Urothelium cell line (cell line): ENCODE measurements at places on chromosomes 11 and 22.

- no peak for DNase-seq
These were observed 426.1 kb upstream of the CADM1 start for GRCh38 chr11:115930291-115930690.

DNA sequence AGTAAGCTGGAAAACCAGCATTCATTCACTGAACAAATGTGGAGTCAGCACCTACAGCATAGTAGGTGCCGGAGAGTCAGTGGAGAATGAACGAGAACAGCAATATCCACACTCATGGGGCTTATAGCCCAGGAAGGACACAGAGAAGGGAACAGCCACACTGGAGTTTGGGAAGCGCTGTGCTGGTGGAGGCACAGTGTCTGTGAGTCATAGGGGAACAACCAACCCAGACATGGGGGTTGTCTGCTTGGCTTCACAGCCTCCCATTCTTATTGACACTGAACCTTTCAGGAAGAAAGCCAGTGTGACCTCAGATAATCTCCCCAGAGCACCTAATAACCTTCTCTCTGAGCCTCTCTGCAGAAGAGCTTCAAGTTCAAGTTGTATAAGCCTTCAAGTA, 56.6 kb upstream of the UBASH3B start:
- peak; percentile 30 for DNase-seq

DNA sequence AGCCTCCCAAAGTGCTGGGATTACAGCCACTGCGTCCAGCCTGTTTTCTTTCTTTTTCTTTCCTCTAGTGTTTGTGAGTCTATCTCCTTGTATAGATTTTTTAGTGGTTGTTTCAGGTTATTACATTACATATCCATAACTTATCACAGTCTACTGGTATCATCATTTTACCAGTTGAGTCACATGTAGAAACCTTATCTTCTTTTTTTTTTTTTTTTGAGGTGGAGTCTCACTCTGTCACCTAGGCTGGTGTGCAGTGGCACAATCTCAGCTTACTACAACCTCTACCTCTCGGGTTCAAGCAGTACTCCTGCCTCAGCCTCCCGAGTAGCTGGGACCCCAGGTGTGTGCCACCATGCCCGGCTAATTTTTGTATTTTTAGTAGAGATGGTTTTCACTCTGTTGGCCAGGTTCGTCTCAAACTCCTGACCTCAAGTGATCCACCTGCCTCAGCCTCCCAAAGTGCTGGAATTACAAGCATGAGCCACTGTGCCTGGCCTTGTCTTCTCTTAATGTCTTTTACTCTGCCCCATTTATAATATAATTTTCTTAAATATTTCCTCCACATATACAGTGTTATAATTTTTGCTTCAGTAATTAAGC, 11.0 kb downstream of the CDC45 start:
- no peak for DNase-seq

DNA sequence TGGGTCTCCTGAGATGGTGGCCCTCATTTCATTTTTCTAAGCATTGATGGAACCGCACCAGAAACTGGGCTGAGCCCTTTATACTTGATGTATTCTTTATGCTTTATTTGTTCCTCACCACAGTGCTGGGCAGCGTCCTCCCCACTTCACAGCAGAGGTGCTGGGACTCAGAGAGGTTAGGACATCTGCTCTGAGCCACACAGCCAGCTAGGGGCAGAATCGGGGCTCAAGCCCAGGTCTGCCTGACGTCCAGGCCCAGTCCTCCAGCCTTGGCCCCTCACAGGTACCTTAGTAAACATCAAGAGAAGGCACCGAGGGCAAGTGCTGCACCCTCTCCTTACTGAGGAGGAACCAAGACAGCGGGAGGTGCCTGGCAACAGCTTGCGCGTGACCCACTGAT, 20.2 kb upstream of the SHISAL1 start:
- DNase-seq = no peak

DNA sequence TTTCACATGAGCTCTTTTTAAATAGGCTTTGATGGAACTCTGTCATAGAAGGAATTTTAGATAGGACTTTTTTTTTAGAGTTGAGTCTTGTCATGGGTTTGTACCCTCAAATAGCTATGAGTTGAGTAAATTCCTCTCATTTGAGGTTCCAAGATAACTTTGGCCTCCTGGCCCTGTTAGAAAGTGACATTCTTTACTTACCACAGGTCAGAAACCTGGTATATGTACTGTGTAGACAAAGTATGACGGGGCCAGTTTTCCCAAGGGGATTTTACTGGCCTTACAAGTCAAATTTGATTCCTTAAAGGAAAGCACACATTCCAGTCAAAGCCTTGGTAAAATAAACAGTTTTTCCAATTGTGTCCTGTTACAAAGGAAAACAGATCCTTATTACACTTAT, 729.3 kb upstream of the LUZP2 start:
- no peak for DNase-seq

GRCh38 chr11:79374727-79375126, 66.1 kb downstream of the TENM4 start:
- no peak for DNase-seq

DNA sequence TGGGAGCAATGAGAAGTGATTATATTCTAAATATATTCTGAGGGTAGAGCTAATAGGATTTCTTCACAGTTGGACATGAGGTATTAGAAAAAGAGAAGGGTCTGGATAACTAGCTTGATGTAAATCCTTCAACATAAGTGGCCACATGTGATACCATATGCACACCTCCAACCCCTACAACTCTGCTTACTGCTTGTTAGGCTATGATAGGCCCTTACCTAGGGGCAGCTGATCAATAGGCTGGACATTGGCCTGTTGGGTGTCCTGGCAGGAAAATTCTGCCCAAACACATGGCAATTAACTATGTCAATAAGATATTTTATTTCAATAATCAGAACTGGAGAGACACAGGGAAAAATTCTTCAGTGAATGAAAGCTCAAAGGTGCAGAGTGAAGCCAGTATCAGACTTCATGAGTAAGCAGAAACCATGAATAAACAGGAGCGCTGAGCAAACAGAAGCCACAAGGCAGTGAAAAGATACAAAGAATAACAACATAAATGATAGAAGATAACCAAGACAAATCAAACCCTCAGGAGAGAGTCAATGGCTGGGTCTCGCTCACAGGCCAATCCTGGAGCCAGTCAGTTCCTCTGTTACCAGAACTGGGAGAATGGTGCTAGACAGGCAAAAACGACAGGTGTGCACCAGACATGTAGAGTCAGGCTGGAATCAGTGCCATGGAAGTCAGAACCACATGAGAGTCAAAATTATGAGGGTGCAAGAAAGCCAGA, 46.3 kb upstream of the PSMA1 start:
- DNase-seq = no peak

- no peak for DNase-seq
These were observed 767.8 kb upstream of the LUZP2 start for GRCh38 chr11:23729088-23729487.

GRCh38 chr22:37019309-37020191, at the start of the genes MPST and TST:
Gene MPST, plus strand, starts transcription at chr22:37019742. Its CDS starts 95 bp downstream, at chr22:37019837.
Gene TST, minus strand, starts transcription at chr22:37019447. Its CDS starts 715 bp downstream, at chr22:37018732.
- peak; percentile 95 for DNase-seq

DNA sequence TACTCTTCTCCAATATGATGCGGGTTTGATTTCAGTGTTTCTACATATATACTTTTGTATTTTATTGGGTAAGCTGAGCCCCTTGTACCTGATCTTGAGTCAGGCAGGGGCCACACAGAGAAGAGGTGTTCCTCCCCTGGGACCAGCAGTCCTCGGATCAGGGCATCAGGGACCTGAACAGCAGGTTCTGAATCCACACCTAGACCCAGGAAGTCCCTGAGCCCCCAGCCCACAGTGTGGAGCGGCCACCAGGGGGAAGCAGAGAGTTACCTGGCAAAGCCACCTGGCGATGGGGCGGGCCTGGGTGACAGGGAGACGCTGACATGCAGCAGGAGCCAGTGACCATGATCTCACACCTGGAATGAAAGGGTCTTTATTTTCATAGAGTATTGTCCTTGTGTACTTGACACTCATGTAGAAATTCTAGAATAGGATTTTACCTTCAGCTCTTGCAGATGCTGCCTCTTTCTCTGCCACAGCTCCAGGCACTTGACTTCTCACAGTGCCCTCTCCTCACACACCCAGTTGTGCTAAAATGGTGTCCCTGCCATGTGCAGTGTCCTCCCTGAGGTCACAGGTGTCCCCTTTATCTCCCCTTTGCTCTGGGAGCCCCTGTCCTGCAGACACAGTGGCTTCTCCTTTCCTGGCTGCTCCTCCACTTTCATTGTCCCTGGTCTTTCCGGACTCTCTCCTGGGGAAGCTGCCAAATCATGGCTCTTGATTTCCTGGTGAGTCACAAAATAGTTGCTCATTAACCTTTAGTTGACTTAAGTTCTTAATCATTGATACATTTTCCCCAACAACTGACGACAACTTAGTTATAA, 48.5 kb downstream of the GGTLC2 start:
- DNase-seq = peak; percentile 50

- DNase-seq = no peak
These were observed 7.6 kb downstream of the YDJC start for GRCh38 chr22:21622011-21622918.

DNA sequence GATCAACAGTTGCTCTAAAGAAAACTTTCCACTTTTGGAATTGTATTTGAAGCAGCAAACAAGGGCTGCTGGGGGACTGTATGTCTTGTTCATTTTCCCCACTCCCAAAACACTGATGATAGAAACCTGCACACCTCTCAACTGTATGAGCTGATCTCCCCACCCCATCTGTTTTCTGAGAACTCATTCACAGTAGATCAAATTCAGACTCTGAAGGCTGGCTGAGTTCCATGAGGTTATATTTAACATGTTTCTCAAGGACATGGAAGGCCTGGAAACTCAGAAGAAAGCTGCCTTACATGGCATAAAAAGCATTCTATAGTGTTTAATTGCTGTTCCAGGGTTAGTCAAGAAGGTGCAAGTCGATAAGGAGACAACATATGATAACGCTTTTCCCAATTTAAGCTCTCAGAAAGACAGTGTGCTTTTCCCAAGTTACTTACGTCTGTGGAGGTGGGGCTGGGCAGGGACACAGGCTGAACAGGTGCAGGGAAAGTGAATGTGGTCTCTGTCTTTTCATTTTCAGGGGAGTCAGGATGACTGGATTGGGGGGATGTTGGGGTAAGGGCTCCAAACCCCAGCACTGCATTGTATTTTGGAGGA, 23.0 kb downstream of the LARGE2 start:
- DNase-seq = no peak

DNA sequence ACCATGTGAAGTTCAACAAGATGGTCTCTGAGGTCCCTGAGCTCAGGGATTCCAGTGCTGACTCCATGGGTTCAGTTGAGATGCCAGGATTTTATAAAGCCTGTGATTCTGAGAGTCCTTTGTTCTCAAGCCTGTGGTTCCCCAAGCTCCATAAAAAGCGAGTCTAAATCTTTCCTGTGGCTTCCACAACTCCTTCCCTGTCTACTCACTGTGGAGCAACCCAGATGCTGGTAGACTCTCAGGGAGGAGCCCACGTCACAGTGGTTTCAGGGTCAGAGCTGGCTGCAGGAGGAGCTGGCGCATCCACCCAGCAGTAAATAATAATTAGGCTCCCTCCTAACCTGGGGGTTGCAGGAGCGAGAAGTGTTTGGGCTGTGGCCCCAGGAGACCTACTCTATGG, 2.0 kb upstream of the RELT start:
- no peak for DNase-seq

DNA sequence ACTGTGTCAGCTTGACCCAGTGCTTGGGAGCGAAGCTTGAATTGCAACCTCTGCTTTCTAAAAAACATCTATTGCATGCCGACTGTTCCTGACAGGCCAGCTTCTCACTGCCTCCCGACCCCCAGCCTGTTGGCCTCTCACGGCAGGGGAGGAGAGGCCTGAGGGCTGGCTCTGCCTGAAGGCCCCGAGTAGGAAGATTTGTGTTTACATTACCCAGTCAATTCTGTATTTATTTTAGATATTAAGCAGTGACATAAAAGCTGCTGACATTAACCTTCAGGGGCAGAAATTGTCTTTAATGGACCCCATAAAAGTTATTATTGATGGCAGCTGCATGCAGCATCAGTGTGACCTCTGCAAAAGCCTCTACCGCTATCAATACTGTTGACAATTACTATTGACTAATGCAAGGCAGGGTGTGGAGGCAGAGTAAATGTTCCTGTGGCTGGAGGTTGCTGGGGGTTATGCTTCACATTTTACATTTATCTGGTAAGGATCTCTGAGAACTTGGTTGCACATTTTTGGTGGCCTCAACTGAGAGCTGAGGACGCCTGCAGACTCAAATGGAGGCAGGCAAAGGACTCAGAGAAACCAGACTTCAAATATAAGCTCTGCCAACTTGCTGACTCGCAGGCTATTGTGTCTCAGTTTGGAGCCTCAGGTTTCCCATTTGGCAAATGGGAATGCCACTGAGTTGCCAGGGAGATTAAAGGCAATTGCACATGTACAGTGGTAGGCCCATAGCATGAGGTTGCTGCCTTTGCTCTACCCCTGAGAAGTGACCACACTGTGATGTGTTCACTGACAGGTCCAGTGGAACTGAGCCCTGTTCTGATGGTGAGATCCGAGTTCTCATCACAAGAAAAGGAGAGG, 380.5 kb downstream of the TENM4 start:
- no peak for DNase-seq

DNA sequence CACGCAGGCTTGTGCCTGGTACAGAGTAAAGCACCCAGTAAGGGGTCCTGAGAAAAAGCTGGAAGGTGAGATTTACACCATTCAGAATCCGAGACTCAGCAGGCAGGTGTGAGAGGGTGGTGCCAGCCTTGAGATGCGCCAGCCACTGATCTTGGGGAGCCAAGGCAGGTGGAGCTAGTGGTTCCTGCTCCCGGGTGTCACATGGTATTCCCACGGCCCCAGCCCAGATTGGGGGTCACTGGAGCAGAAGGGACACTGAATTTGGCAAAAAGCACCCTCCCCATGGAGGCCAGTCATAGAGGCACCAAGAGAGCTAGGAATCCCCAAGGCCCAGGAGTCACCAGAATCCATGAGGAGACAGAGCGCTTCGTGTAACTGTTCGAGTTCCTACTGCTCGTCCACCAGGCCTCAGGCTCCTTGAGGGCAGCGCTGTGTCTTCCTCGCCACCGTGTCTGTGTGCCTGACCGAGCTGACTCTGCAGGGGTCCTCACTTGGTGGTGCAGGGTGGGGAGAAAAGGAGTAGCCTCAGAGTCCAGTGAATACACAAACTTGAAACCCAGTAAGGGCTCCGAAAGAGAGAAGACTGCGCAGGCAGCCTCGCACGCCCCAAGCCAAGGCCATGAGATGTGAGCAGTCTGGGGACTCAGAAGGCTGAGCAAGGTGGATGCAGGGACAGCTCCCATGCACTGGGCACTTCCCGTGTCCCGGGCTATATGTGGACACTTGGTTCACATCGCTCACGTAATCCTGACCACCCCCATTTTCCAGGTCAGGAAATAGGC, 28.2 kb downstream of the TOM1 start:
- DNase-seq = no peak

DNA sequence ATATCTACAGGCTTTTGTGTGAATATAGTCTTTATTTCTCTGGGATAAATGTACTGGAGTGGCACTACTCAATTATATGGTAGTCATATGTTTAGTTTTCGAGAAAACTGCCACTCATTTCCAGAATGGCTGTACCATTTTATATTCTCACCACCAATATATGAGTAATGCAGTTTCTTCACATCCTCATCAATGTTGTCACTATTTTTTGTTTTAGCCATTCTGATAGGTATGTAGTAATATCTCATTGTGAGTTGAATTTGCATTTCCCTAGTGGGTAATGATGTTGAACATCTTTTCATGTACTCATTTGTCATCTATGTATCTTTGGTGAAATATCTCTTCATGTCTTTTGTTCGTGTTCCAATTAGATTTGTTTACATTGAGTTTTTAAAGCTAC, 18.0 kb downstream of the ACRV1 start:
- no peak for DNase-seq

- no peak for DNase-seq
These were observed at the start of gene CRYBB1 for GRCh38 chr22:26617271-26618199. Gene CRYBB1, minus strand, starts transcription at chr22:26618027. Its CDS starts 1,708 bp downstream, at chr22:26616319.

- no peak for DNase-seq
These were observed 31.7 kb upstream of the P2RY2 start for GRCh38 chr11:73186294-73186850.

- DNase-seq = no peak
These were observed 11.5 kb downstream of the RNH1 start for GRCh38 chr11:495537-495931.
